ENCODE measurements at places on chromosomes 12 and 14.

DNA sequence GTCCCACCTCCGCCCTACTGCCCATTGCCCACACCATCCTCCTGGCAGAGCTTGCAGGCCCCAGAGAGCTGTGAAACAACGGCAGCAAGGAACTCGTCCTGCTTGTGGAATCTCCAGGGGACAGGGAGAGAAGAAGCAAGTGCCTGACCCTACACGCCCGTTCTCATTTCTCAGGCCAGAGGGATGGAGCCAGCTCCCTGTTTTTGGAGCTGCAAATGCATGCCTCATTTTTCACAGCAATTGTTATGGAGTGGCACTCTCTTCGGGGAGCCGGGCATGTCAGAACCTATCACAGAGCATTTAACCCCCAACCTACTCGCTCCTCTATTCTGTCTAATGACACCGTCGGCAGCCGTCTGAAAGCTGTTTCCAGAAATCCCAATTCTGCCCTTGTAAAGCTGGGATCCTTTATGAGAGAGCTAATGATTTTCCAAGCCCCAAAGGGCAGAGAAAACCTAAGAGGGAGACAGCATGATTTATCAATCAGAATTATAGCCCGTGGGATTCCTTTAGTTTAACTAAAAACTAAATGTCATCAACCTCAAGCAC is 222.3 kb upstream of the NOS1 start:
- no peak for DNase-seq

DNA sequence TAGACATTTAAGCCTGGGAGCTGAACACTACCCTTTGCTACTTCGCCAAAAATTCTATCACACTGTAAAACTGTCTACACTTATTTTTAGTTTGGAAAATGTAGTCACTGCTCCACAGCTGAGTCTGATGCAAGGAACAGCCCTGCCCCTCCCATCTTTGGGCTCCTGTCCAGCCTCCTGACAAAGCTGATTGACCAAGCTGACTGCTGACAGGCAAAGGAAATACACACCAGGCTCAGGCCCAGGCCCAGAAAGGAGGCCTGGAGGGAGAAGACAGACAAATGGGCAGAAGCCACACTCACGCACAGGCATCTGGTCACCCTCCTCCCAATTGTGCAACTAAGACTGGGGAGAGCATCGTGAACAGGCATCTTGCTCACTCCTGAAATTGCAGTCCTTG is 55.3 kb downstream of the ISCA2 start:
- no peak for DNase-seq

DNA sequence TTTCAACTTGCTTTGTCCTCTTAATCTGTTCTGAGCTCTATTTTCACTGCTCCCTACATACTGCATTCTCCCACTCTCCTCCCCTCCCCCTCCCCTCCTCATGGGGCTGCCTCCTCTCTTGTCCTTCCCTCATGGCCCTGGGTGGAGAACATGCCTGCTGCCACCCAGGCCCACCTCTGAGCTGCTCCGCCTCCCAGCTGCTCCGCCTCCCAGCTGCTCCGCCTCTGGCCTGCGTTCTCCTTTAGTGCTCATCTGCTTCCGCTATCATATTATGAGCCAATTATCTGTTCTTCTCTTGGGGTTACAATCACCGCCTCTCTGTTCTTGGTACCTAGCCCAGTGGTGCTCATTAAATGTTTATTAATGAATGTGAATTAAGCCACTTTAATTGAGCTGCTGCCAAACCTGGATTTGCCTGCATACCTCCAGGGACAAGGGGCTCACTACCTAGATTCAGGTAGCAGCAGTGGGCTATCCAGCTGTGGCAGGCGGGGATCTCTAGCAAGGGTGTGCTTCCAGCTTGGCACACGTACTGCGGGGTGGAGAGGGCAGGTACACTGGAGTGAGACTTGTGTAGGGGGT is 32.0 kb upstream of the FAM181A start:
- DNase-seq = no peak

DNA sequence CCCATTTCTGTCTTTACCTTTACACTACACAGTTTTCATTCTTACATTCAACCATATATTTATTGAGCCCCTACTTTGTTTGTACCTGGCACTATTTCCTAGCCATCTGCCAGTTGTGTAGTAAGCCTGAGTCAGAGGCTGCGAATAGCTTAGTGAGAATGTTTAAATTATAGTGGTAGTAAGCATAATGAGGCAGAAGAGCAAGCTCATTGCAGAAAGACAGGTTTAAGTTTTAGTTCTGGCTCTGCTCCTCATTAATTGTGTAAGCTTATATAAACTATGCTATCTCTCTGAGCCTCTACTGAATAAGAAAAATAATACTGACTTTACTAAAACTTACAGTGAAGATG is 123.5 kb downstream of the NAV3 start:
- no peak for DNase-seq

DNA sequence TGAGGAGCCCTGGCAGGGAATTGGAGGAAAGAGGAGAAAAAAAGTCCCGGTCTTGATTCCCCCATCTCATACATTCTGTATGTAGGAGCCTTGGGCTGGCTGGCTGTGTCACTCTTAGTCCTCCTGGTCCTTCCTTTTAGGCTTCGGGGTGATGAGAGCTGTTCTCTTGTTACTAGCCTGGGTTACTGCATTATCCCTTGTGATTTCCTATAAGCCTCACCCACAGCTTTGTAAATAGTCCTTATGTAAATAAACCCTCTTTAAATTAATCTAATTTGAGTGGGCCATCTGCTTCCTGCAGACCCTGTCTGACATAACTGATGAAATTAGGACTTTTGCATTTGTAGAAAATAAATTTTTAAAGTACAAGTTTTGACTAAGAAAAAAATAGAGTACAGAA is 19.2 kb downstream of the DNM1L start:
- no peak for DNase-seq

DNA sequence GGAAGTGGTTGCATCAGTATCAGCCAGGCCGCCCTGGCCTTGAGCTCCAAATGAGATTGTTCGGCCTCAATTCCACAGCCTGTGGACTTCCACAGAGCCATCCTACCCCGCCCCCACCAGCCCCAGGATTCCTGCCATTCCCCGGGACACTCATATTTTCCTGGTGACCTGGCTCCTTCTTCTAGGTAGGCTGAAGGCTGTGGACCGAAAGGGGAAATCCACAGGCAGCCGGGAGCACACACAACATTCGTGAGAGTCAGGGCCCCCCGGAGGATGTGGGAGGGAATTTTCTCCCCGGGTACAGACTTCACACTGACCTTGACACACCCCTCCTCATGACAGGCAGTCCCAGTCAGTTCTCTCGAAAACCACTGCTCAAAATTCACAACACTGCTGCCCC is 39.9 kb downstream of the RIN3 start:
- no peak for DNase-seq

GRCh38 chr12:127896661-127897060 is 370.3 kb upstream of the TMEM132C start:
- no peak for DNase-seq

- no peak for DNase-seq
These were observed 9.5 kb downstream of the SPTB start for GRCh38 chr14:64870160-64870559.
